ENCODE measurements at places on chromosomes 5 and 9. TPM values are rescaled to one million over a fixed set of nuclear protein-coding genes. Genes with fewer than 3 reads are reported as not detected.

GRCh38 chr5:96730586-96730985 lies 68.4 kb downstream of the CAST start:
- peak; percentile 60 for DNase-seq

GRCh38 chr9:33155393-33155792 lies 11.7 kb downstream of the B4GALT1 start:
- no peak for DNase-seq

GRCh38 chr5:162565-163337 lies 28.5 kb upstream of the LRRC14B start:
- DNase-seq: no peak

GRCh38 chr5:140631036-140631417 lies 1.9 kb downstream of the CD14 start:
- DNase-seq: no peak

DNA sequence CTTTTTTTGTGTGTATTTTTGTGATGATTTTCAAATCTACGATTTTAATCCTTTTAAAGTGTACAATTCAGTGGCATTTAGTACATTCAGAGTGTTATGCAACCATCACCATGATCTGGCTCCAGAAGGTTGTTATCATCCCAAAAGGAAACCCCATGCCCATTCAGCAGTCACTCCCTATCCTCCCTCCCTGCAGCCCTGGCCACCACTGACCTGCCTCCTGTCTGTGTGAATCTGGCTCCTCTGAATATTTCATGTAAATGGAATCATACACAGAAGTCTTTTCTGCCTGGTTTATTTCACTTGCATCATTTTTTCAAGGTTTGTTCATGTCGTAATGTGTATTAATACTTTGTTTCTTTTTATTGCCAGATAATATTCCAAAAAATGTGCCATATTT lies 32.5 kb downstream of the HABP4 start:
- DNase-seq: no peak

DNA sequence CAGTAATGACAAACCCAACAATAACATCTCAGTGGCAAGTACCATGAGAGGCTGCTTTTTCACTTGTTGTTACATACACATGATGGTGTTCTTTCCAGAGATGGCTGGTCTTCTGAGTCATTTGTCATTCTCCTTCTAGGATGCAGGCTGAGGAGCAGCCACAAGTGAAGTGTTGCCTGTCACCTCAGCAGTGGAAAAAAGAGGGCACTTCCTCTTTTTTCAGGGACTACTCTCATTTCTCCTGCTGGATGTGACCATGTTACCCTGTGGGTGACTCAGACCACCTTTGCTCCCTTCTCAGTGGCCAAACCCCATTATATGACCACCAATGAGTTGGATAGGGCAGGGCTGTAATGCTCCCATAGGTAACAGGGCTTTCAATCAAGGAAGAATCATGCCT lies 587.0 kb upstream of the ADAMTS16 start:
- no peak for DNase-seq

DNA sequence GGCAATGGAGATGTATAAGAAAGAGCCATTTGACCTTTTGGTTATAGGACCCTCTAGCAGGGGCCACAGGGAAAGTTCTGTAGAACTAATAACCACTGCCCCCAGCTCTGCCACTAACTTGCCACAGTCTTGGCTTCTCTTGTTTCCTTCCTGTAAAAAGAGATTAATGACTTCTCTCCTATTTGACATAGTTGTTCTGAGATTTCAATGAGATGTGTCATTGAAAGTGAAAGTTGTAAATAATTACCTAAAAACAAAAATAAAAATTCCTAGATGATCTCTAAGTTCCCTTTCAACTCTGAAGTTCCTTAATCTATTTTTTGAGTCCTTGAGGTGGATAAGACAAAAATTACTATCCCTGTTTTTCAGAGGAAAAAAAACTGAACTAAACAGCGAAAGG lies 1.4 kb upstream of the KIF12 start:
- DNase-seq: no peak

DNA sequence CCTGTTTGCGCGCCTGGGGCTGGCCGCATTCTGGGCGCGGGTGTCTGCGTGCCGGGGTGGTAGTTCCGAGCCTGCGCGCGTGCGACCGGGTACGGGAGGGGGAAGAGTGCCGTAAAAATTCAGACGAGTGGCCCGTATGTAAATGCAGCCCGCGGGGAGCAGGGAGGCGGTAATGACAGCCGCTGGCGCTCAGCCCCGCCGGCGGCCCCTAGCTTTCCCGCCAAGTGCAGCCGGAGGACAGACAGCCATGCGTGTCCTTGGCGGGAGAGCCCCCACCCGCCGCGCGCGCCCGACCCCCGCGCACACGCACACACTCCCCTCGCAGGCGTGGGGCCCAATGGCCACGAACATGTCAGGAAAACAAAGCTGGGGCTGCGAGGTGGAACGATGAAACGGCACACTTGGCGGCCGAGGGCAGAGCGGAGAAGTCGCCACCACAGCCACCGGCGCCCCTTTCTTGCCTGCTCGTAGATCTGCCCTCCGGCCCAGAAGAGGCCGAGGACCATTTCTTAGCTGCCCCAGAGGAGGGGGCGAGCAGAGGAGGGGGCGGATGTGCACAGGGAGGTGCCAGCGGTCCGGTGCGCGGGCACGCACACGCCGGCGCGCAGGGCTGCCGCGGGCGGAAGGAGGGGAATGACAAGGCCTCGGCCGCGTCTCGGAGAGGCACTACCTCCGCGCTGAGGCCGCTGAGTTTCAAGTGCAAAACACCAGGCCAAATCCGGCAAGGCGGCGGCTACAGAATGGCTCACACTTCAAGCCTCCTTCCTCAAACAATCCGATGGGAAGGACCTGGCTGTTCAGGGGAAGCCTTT lies 208.4 kb downstream of the MEF2C start:
- DNase-seq: no peak

DNA sequence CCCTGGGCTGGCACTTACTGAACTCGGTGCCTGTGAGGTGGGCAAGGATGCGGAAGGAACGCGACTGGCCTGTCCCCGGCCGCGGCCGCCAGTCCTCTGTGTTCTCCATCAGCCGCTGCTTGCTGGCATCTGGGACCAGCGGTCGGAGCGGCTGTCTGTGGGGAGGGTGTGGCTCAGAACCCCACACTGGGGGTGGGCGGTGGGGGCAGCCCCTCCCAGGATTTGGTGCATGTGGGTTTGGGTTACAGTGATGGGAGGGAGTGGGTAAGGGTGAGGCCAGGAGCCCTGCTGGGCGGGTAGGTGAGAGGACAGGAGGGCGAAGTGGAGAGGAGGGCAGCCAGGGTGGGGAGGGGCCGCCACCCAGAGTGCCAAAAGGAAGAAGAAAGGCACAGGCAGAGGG lies 6.4 kb downstream of the PDLIM7 start:
- DNase-seq: no peak

DNA sequence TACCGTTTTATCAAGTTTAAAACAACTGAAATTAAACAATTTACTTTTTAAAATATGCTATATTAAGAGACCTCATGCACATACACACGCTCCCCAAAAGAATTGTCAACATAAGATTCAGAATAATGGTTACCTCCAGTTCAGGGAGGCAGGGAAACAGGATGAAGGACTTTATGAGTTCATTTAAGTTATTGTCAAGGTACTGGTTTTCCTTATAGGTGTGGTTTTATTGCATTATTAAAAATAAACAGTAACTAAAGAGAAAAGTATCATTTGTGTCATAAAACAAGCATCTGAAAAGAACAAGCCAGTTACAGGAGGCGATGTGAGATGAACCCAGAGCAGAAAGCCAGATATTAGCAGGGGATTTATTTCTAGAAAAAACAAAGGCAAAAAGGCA lies 2376.7 kb downstream of the MAT2B start:
- DNase-seq: no peak

DNA sequence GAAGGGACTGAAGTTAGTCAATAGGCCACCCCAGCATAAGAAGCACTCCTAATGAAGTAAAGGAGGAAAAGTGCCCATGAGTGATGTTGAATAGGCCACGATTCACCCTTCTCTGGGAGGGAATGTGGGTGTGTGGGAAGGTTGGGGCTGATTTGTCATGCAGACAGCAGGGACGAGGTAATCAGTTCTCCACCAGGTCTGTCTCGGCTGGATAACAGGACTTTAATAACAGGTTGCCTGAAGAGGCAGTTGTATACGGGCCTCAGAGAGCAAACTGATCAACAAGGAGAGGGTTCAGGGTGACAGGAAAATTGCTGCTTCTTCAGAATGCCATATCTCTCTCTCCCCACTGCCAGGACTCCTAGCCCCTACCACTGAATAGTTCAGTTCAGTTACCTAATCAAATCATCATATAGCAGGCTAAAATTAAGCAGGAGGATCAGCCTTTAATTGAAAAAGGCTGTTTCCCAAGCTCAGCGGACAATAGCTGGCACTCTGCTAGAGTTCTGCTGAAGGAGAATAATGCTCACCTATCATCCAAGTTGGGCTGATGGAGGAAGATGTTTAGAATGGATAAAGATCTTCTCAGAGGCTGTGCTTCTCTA lies 43.6 kb upstream of the SMIM32 start:
- DNase-seq: no peak

GRCh38 chr5:128615578-128615977 lies 77.5 kb upstream of the FBN2 start:
- no peak for DNase-seq

GRCh38 chr5:148561801-148562311 lies 92.5 kb downstream of the HTR4 start:
- no peak for DNase-seq

The OR13J1 gene
- polyA plus RNA-seq: not detected

The FLT4 gene
- 3.4 TPM for polyA plus RNA-seq

The CENPP gene
- 3.9 TPM for polyA plus RNA-seq

The GARIN3 gene
- not detected for polyA plus RNA-seq

The PPP2R2B gene
- polyA plus RNA-seq: 3.2 TPM

The KCNT1 gene
- 0.25 TPM for polyA plus RNA-seq

Measured in thymus (tissue), 14 donors.